ENCODE measurements at places on chromosomes 2 and 18. TPM values are rescaled to one million over a fixed set of nuclear protein-coding genes. Genes with fewer than 3 reads are reported as not detected.
A peak's percentile ranks its signal among the peaks of the same experiment; 100 is the strongest.

The IL36B gene
- total RNA-seq, result not detected

The NEB gene
- 0.40 TPM for total RNA-seq

The PRR30 gene
- not detected for total RNA-seq

The CAPN14 gene
- 0.24 TPM for total RNA-seq

The UGT1A8 gene
- total RNA-seq, result not detected

The TOGARAM2 gene
- not detected for total RNA-seq

The DQX1 gene
- 0.26 TPM for total RNA-seq

The FOXD4L1 gene
- 0.18 TPM for total RNA-seq

The BOLL gene
- not detected for total RNA-seq

The ZSCAN30 gene
- total RNA-seq, result 12.8 TPM

The PARD3B gene
- 26.7 TPM for total RNA-seq

The CFAP210 gene
- total RNA-seq, result 0.94 TPM

The IRS1 gene
- total RNA-seq, result 20.0 TPM

The LBX2 gene
- total RNA-seq, result 1.0 TPM

The TYMS gene
- 35.7 TPM for total RNA-seq

The MEIS1 gene
- 0.86 TPM for total RNA-seq

The CLIP4 gene
- total RNA-seq, result 22.1 TPM

- no peak for DNase-seq
These were observed 216.7 kb upstream of the STON1 start for GRCh38 chr2:48313036-48313877.

- DNase-seq, result no peak
These were observed 459.5 kb downstream of the FBXO15 start for GRCh38 chr18:73688161-73688560.

- no peak for DNase-seq
These were observed 385.7 kb upstream of the MYT1L start for GRCh38 chr2:2716771-2717170.

DNA sequence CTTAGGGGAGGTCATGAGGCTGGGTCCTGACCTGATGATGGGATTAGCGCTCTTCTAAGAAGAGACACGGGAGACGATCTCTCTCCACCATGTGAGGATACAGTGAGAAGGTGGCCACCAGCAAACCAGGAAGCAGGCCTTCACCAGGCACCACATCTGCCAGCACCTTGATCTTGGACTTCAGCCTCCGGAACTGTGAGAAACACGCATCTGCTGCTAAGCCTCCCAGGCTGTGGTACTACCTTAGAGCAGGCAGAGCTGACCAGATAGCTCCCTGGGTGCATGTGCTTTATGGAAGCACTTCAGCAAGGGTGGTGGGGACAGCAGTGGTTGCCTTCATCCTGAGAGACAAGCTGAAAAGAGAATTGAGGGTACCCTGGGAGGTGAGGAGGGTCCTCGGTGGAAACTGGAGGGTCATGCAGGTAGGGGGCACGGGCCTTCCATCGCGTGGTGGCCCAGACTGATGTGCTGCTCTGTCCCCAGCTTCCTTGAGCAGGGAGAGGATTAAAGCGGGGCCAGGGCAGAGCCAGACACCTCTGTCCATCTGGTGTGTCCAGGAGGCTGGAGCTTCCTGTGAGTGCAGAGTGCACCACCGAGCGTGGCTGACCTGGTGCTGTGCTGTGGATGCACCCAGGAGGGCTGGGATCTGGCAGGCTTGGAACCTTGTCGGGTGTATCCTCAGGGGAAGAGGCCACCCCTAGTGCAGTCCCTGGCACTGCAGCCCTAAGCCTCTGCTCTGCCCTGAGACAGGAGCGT lies 42.9 kb upstream of the HS6ST1 start:
- DNase-seq, result peak; percentile 78

GRCh38 chr2:148974095-148974494 lies 64.4 kb upstream of the LYPD6B start:
- DNase-seq, result no peak

DNA sequence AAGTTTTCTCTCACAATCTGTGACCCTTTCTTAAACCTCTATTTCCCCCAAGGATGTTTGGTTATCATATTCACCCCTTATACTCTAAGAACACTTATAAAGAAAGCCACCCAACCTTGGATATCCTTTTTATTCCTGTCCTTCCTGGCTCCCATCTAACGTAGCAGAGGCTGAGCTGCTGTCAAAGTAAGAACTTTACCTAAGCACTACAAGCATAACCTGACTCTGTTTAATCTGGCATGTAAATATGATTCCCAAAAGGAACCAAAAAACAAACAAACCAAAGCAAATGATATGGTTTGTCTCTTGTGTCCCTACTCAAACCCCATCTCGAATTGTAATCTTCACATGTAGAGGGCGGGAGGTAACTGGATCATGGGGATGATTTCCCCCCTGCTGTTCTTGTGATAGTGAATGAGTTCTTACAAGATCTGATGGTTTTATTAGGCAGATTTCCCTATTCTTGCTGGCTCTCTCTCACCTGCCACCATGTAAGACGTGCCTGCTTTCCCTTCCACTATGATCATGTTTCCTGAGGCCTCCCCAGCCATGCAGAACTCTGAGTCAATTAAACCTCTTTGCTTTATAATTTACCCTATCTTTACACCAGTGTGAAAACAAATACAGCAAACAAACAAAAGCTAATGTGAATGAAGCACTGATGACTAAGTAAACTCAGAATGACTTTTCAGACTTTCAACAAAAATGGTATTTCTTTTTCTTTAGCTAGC lies 72.7 kb upstream of the SPOPL start:
- no peak for DNase-seq

- DNase-seq, result peak; percentile 46
These were observed 53.9 kb downstream of the LDLRAD4 start for GRCh38 chr18:13272416-13272815.

- no peak for DNase-seq
These were observed 2.4 kb downstream of the SMCHD1 start for GRCh38 chr18:2657788-2658458.

GRCh38 chr18:67432806-67433205 lies 83.7 kb downstream of the DSEL start:
- no peak for DNase-seq

DNA sequence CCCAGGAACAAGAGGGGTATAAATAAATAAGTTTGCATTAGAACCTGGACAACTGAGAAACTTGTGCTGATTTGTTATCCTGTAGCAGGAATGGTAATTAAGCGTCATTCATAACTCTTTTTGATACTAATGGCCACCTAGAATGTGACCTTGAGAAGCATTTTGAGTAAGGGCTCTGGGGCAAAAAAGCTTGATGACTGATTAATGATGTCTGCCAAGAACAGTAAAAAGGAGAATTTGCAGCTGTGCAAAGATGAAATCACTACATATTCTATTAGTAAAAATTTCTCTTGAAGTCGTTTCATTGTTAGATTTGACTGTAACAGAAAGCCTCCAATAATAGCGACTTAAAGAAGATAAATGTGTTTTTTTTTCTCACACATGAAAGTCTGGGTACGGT lies 157.7 kb downstream of the PRKCE start:
- DNase-seq, result no peak

- no peak for DNase-seq
These were observed 150.2 kb upstream of the DOK6 start for GRCh38 chr18:69250305-69251151.

- DNase-seq, result no peak
These were observed 30.0 kb downstream of the THNSL2 start for GRCh38 chr2:88199912-88200682.

DNA sequence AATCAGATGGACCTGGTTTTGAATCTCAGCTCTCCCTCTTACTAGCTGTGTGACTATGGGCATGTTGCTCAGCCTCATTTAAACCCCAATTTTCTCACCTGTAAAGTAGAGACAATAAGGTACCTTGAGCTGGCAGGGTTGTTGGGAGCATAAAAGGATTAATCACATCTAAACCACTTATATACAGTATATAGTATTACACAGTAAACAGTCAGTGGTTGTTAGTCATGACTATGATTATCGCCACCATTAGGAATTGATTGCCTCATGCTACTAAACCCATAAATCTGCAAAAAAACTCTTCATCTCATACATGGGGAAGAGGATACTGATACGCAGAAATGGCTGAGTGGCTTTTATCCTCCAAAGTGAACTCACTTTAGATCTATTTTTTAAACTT lies 65.8 kb downstream of the INO80D start:
- no peak for DNase-seq

DNA sequence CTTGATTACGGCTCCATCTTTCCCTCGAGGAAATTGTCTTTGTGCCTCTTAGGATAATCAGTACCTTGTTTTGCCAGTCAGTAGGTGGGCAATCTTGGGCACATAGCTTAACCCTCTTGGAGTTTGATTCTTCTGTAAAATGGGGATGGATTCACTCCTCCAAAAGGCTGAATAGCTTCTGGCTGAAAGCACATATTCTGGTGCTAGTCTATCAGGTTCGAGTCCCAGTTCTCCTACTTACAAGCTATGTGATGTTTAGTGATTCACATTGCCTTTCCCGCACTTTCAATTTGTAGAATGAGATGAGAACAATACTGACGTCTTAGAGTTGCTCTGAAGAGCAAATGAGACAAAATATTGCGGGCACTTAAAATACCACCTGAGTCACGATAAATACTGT lies 43.9 kb downstream of the ATIC start:
- no peak for DNase-seq

GRCh38 chr2:19949071-19949470 lies 40.8 kb downstream of the WDR35 start:
- DNase-seq, result no peak

DNA sequence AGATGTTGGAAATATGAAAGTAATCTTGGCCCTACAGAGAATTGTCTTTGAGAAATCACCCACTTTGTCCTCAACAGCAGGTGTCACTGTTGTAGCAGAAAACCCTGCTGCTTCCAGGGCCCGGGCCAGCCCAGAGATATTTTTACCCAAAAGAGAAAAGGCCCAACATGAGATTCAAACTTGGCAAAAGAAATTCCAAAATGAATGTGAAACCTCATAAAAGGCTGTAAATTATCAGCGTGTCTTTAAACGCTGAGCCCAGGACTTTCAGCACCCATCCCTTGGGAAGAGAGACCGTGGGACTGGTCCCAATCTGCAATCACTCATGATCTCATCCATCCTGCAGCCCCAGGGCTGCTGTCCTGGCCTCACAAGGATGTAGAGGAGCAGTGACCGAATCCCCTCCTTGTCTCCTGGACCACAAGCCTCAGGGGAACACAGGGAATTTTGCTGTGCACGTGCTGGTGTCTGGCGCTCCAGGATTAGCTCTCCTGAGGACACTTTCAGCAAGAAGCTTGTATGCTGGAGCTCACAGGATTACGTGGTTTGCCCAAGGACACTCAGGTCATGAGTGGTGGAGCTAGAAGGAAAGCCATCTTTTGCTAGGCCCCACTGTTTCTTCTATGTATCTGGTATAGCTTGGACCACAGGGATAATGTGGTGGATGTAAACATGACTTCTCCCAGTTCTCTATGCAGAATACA lies 202.1 kb downstream of the RNF144A start:
- DNase-seq, result no peak

- no peak for DNase-seq
These were observed 127.5 kb upstream of the MMADHC start for GRCh38 chr2:149715005-149715592.

- no peak for DNase-seq
These were observed 756.6 kb upstream of the CELF4 start for GRCh38 chr18:38322206-38322605.

GRCh38 chr2:222364285-222364895 lies 60.0 kb upstream of the SGPP2 start:
- DNase-seq, result no peak

GRCh38 chr2:149858901-149859634 lies 271.5 kb upstream of the MMADHC start:
- DNase-seq, result no peak

DNA sequence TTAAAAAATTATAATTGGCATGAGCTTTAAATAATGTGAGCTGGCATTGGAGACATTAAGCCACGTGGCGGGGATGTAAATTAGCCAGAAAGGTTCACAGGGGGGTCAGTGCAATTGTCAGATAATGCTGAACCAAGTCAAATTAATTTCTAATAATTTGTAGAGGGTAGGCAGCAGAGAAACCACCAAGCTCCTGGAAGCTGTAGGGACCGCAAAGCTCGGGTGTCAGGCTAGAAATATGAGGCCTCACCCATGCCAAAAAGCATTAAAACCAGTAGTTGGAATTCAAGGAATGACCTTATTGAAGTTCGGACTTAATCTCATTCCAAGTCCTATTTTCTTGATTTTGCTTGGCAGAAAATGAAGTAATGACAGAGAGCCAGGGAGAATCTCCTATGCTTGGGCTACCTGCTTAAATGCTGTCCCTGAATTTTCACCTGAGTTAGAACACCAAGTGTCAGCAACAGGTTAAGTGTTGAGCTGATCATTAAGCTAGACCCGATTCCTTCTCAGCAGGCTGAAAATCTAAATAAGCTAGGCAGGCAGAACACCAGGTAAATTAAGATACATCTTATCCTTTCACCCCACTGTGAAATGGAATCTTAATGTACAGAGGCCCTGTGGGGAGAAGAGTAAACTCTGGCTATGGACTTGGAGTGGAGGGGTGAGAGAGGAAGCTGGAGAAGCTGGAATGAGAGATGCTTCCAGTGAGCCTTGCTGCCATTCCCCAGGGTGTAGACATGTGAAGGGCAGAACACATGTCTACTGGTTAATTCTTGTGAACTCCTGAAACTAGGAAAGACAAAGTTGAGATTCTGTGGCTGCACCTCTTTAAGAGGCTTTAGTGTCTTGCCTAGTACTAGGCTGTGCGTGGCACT lies 520.0 kb downstream of the SLC4A3 start:
- DNase-seq, result no peak

DNA sequence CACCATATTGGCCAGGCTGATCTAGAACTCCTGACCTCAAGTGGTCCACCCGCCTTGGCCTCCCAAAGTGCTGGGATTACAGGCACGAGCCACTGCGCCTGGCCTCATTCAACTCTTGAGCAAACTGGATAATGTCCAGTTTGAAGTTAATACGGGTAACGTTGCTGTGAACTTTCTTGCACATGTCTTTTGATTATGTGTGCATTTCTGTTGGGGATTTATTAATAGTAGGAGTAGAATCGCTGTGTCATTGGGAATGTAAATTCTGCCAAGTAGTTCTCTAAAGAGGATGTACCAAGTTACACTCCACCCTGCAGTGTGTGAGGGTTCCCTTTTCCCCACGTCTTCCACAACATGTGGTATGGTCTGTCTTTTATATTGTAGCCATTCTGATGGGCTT lies 6.2 kb downstream of the IMPA2 start:
- no peak for DNase-seq

DNA sequence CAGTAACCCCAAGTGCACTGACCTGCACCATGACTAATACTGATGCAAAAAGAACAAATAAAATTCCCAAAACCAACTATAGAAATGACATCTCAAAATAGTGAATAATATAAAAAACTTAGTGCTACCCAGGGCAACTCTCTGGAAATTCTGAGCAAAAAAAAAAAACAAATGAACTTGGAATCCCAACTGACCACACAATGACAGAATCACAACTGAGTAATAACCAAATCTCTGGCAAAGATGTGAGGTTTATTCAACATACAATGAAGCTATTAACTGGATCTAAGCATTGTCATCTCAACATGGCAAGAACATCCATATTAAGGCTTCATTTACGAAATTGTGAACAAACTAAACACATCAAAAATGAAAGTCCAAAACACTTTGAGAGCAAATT lies 22.7 kb downstream of the EXOC6B start:
- no peak for DNase-seq
